ENCODE measurements at places on chromosomes 2 and 18. TPM values are rescaled to one million over a fixed set of nuclear protein-coding genes. Genes with fewer than 3 reads are reported as not detected.

The FBLN7 gene
- total RNA-seq, result 5.8 TPM

The TTN gene
- under 0.01 TPM for total RNA-seq

The RFX8 gene
- total RNA-seq, result 7.6 TPM

The SLC23A3 gene
- total RNA-seq, result 1.4 TPM

The CCDC121 gene
- total RNA-seq, result 1.1 TPM

The ADGRF3 gene
- total RNA-seq, result under 0.01 TPM

The ARHGAP25 gene
- total RNA-seq, result 0.29 TPM

The CNGA3 gene
- total RNA-seq, result 0.29 TPM

The UGT1A1 gene
- total RNA-seq, result not detected

The ABCB11 gene
- under 0.01 TPM for total RNA-seq

The NCOA1 gene
- total RNA-seq, result 23.2 TPM

The RAB6D gene
- total RNA-seq, result under 0.01 TPM

All from osteoblast (primary cell).